Progenitor cell of endocrine pancreas (in vitro differentiated cells): ENCODE measurements at places on chromosomes 2 and 18. TPM values are rescaled to one million over a fixed set of nuclear protein-coding genes. Genes with fewer than 3 reads are reported as not detected.

DNA sequence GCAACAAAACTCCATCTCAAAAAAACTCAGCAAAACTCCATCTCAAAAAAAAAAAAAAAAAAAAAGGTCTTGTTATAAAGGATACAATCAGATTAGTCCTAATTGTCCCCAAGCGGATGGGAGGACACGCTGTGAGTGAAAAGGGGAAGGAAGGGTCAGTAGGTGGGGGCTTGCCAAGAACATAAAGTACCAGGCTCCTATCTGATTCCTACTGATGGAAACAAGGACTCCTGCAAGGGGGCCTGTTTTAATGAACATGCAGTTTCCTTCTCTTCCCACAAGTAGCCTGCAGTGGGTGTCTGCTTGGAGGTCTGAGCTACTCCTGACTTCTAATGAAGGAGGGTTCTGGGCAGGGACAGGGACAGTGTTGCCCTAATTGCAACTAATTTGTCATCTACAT is 7.9 kb downstream of the SCG2 start:
- no peak for DNase-seq

DNA sequence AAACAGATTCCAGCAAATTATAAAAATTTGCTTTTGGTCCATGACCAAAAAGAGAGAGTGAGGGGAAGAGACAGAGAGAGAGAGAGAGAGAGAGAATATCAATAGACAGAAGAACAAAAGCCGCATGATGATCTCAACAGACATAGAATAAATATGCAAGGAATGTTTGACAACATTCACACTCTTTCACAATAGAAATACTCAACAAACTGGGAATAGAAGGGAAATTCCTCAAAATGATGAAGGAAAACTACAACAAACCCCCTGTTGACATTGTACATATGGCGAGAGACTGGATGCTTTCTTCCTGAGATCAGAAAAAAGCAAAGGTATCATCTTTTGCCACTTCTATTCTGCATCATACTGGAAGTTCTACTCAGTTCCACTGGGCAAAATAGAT is 309.7 kb downstream of the RAD51AP2 start:
- DNase-seq, result no peak

G6PC2 gene
- not detected in 2 replicates for total RNA-seq

GRCh38 chr2:46230115-46230571 is 67.1 kb upstream of the EPAS1 start:
- no peak for DNase-seq

CASP10 gene
- 9.0 and 9.9 TPM in 2 replicates for total RNA-seq

TMX3 gene
- 40.4 and 40.9 TPM in 2 replicates for total RNA-seq
